ENCODE measurements at places on chromosomes 3 and 15. TPM values are rescaled to one million over a fixed set of nuclear protein-coding genes. Genes with fewer than 3 reads are reported as not detected.
A peak's percentile ranks its signal among the peaks of the same experiment; 100 is the strongest.

GRCh38 chr15:73575636-73576247 is 57.4 kb downstream of the NPTN start:
- no peaks in the 10 kb centered on the region for H3K27me3 ChIP-seq
- DNase-seq: no peak
- peaks cover 9% of the 10 kb centered on the region for H3K4me1 ChIP-seq
- no peaks in the 10 kb centered on the region for H3K36me3 ChIP-seq
- no peak overlapping the region for H3K4me3 ChIP-seq

The SNX22 gene
- 1.7 TPM for total RNA-seq

GRCh38 chr3:126261037-126261436 is 80.7 kb upstream of the ALDH1L1 start:
- H3K27me3 ChIP-seq: no peaks in the 10 kb centered on the region
- no peak overlapping the region for H3K4me3 ChIP-seq
- H3K4me1 ChIP-seq: no peaks in the 10 kb centered on the region
- H3K27ac ChIP-seq: peak overlapping the region; percentile 14
- peak; percentile 79 for DNase-seq
- H3K36me3 ChIP-seq: no peaks in the 10 kb centered on the region

- DNase-seq: peak; percentile 70
- no peaks in the 10 kb centered on the region for H3K36me3 ChIP-seq
- peak overlapping the region; percentile 95 for H3K27ac ChIP-seq
- H3K4me1 ChIP-seq: peaks cover 6% of the 10 kb centered on the region
- H3K27me3 ChIP-seq: no peaks in the 10 kb centered on the region
These were observed 885 bp downstream of the CDV3 start for GRCh38 chr3:133574260-133574881.

The CCR9 gene
- total RNA-seq: not detected

All from uterus (tissue), 4 donors.